SJSA1 (cell line): ENCODE measurements at places on chromosomes 2 and 18. TPM values are rescaled to one million over a fixed set of nuclear protein-coding genes. Genes with fewer than 3 reads are reported as not detected.

The SIGLEC15 gene
- 0.06 and 0.68 TPM in 2 replicates for total RNA-seq

The SLC4A5 gene
- total RNA-seq = 0.08 TPM in 1 of 2 replicates, not detected in the other

The RTP5 gene
- total RNA-seq = not detected in 2 replicates

The RAD51AP2 gene
- total RNA-seq = not detected in 2 replicates

The MROH2A gene
- total RNA-seq = not detected in 2 replicates

The GALR1 gene
- not detected in 2 replicates for total RNA-seq

GRCh38 chr2:149446748-149447147 is 116.4 kb downstream of the LYPD6 start:
- DNase-seq = no peak

- DNase-seq = no peak
Measured at GRCh38 chr2:112216167-112216566, 38.7 kb downstream of the ZC3H8 start.

DNA sequence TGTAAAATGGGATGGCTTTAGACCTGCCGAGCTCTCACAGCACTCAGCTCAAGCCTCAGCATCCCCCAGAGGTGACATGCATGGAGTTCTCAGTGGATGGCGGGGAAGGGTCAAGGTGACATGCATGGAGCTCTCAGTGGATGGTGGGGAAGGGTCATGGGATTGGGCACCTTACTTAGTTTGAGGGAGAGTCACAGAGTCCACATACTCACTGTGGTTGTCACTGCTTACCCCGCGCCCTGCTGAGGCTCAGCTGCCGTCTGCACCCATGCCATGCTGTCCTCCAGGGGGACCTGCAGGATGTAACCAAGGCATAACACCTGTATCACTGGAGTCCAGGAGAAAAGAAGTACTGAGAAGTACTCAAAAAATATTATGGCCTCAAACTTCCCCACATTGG is 112.2 kb upstream of the TPO start:
- no peak for DNase-seq

GRCh38 chr2:20744366-20745335 is 77.7 kb downstream of the GDF7 start:
- no peak for DNase-seq

DNA sequence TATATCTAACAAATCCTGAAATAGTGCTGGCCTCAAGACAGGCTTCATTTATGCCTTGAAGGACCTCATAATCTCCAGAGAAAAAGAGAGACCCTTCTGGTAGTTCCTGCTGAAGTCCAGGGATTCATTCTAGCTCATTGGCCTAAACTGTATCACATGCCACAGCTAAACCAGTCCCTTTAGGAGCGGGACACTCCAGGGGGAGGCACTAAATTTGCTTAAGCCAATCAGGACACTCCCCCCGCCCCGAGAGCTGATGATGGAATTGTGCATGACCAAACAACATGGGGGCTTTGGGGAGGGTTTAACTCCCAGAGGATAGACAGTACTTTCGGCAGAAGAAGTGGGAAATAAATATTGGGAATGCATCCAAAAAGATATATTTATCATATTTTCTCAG is 36.4 kb upstream of the CXCR4 start:
- DNase-seq = no peak

GRCh38 chr2:20396356-20397000 is 45.8 kb upstream of the PUM2 start:
- no peak for DNase-seq

- DNase-seq = peak; percentile 92
Measured at GRCh38 chr2:234304950-234305349, 191.9 kb downstream of the ARL4C start.
